ENCODE measurements at places on chromosomes 2 and 18.

- DNase-seq = no peak
These were observed 117.9 kb upstream of the NETO1 start for GRCh38 chr18:72985686-72986085.

GRCh38 chr18:62614494-62614893 is 91.7 kb downstream of the ZCCHC2 start:
- DNase-seq = no peak

GRCh38 chr2:191597186-191597751 is 80.7 kb upstream of the NABP1 start:
- no peak for DNase-seq

- no peak for DNase-seq
These were observed 69.1 kb upstream of the FOXI3 start for GRCh38 chr2:88521445-88522073.

GRCh38 chr2:67824186-67824585 is 238.6 kb downstream of the C1D start:
- no peak for DNase-seq

GRCh38 chr2:182384860-182385259 is 42.0 kb downstream of the PDE1A start:
- no peak for DNase-seq

DNA sequence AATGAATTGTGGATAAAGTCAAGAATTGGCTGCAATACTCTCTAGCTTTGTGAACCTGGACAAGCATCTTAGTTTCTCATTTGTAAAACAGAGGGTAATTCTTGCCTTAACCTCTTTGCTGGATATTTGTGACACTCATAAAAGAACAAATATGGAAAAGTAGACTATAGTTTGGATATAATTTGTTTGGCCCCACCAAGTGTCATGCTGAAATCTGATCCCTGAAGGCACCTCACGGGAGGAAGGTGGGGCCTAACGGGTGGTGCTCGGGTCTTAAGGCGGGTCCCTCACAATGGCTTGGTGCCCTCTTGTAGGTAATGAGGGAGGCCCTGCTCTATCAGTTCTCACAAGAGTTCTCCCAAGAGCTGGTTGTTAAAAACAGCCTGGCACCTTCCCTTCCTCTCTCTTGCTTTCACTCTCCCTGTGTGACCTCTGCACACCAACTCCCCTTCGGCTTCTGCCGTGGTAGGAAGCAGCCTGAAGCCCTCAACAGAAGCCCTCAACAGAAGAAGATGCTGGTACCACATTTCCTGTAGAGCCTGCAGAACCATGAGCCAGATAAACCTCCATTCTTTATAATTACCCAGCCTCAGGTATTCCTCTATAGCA is 37.4 kb downstream of the ARL4C start:
- no peak for DNase-seq

DNA sequence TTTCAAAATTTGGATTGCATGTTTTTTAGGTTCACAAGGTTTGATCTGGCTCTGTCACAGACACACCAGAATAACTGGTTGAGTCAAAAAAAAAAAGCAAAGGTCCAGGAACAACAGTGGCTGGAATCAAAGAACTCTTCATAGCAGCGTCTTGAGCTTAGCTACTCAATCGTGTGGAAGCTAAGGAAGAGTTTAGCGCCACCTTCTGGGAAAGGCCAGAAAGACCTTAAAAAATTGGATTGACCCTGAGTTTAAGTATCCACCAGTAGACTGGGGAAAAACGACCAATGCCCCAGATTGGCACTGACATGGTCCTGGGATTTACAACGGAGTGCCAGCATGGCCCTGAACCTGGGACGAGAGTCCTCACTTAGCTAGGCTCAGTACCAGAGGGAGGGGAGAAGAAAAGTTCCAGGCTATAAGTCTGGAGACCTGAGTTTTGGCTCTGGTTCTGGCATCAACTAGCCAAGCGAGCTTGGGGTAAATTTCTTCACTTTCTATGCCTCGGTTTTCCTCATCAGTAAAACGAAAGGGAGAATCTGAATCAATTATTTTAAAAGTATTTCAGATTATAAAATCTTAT is 71.1 kb upstream of the TFCP2L1 start:
- peak; percentile 62 for DNase-seq

DNA sequence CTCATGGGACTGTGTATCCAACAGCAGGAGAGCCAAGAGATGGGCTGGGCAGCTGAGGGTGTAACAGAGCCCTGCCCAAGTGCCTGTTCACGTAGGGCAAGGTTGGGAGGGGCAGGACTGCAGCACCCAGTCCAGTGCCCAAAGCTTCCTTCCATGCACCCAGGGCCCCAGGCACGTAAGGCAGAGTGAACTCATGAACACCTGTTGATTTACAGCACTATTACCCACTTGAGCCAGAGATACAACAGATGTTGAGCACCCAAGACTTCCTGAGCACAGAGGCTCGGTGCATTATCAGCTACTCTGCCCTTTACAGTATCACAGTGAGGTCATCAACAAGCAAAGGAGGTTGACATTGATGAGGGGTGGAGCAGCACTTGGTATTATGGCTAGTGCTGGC is 50.2 kb upstream of the FHL2 start:
- DNase-seq = no peak

DNA sequence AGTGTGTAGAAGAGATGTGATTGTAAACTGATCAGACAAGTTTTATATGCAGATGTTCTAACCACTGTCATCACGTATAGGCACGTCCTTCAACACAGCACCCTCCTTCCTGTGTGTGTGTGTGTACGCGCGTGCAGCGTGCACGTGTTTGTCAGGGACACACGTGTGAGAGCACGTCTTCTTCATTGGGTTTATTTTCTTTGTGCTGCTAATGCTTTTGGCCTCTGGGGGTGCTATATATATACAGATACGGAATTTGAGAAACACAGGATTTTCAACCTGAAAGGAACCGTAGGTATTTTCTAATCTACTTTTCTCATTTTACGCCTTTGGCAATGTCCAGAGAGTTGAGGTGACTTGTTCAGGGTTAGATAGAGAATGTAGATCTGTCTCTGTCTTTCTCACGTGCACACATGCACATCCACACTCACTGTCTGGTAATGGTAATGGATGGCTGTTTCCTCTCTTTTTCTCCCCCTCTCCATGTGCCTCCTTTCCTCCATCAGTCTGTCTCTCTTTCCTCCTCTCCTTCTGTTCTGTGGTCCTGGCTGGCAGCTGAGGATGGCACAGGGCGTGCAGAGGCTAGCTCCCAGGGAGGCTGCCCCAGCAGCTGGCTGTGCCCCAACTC is 13.4 kb upstream of the CELF4 start:
- peak; percentile 46 for DNase-seq

DNA sequence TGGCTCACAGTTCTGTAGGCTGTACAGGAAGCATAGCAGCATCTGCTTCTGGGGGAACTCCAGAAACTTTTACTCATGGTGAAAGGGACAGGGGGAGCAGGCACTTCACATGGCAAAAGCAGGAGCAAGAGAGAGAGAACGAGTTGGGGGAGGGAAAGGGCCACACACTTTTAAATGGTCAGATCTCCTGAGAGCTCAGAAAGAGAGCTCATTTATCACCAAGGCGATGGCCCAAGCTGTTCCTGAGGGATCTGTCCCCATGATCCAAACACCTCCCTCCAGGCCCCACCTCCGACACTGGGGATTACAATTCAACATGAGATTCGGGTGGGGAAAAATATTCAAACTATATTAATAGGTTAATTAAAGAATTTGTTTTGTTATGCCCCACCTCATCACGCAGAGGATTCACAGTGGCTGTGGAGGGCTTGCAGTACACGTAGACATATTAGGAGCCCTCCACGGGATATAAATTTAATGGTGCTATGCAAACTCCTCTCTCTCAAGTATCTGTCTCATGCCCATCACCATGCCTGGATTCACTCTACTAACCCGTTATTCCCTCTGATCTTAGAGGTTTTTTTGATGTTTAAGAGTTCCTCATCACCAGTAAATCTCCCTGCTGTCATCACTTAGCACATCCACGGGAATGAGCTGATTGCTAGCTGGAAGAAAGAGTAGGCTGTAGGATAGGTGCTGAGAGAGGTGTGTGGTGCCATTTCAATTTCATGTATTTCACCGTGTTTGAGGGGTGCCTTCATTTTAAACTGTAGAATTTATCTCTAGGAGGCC is 84.5 kb upstream of the ARHGAP28 start:
- DNase-seq = no peak

DNA sequence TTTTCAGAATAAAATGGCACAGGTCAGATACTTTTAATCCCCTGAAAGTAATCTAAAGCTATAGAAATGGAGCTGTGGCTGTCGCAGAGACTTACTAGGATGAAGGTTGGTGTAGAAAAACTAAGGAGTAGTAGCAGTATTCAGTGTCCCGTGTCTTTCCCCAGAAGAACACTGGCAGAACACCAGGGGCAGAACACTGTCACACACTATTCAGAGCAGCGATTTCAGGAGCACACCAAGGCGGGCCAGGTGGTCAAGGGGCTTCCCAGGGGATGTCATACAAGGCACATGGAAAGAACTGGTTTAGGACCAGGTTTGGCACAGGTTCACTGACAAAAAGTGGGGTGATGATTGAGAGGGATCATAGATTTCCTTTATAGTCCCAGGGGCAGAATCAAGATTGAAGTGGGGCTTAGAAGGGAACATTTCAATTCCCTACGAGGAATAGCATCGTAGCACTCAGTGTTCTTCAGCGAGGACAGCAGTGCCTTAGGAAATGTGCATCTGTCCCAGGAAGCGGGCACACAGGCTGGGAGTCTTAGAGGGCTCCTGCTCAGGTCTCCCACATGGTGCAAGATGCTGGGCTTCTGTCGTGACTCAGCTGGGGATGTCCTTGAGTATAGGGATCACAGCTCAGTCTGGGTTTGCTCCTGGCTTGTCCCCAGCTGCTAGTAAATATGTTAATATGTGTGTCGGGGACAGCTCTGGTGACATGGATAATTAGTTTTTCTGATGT is 22.6 kb downstream of the BCL2L11 start:
- no peak for DNase-seq

DNA sequence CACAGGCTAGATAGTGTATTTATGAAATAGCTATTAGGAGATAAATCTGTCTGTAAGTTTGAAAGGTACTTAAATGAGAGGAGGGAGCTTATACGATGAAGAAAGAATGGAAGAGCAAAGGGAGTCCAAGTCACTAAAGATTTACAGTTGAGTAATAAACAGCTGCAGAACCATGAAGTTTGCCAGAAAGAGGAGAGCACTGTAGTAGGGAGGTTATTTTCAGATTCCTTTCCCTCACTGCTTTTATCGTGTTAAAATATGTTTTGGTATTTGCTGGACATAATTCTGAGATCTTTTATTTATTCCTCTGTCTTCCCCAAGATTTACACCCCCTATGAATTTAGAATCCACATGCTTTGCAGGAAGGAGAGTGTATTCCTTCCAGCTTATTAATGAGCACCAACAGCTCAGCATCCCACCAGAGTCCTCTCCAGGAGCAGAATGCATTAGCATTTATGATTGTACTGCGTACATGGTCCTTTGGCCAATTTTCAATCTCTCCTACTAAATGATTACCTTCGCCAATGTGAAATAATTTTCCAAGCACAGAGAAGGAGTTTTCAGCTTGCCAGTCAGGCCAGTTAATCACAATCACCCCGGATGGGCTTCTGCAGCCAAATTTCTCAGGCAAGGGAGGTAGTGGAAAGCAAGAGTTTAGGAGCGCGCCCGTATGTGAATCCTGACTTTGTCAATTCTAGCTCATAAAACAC is 297.0 kb downstream of the NBAS start:
- no peak for DNase-seq

DNA sequence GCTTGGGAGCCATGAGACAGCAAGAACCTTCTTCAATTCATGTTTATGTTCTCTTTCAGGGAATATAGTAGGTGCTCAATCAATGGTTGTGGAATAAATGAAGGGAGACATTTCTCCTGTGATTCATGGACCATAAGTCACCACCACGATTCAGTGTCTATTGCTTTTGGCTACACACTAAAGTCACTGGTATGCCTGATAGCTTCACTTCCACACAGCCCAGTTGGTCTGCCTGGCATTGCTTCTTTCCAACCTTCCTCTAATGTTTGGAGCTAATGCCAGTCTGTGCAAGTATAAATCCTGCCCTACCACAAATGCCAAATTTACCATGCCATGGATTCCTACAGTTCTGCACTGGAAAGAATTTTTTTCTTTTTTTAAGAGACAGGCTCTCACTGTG is 1.3 kb upstream of the CXCR1 start:
- no peak for DNase-seq

- no peak for DNase-seq
These were observed 63.0 kb upstream of the SNTG2 start for GRCh38 chr2:887639-888038.

GRCh38 chr2:31170071-31170698 is 31.9 kb upstream of the GALNT14 start:
- DNase-seq = peak; percentile 75

GRCh38 chr2:112593736-112594135 is 9.3 kb downstream of the CHCHD5 start:
- DNase-seq = no peak

- DNase-seq = no peak
These were observed 137.1 kb upstream of the CCDC150 start for GRCh38 chr2:196502386-196502785.

DNA sequence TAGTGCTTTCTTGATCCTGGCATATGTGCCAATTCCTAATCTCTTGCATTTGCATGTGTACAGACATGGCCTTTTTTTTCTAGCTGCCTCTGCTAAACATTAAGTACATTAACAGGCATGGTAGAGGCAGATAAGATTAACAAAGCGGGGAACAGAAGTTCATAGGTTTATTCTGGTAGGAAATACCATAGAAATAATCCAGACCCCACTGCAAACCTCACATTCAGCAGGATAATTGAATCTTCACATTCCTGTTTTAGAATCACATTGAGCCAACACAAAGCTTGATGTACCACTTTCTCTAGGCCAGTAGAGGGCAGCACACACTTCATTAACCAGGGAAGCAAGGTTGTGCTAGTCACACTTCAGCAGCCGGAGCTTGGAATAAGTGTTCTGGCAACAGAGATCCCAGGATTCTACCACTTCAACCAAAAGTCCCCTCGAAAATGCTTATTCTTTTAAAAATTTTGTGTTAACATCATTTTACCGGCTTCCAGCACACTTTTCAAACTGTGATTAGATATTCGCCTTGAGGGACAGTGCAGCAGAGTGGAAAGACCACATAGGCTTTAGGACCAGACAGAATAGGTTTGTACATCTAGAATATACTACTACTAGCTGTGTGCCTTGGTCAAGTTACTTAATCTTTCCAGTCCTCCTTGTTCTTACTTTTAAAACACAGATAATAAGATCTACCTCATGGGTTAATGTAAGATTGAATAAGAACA is 420.2 kb upstream of the CHST9 start:
- DNase-seq = peak; percentile 16

DNA sequence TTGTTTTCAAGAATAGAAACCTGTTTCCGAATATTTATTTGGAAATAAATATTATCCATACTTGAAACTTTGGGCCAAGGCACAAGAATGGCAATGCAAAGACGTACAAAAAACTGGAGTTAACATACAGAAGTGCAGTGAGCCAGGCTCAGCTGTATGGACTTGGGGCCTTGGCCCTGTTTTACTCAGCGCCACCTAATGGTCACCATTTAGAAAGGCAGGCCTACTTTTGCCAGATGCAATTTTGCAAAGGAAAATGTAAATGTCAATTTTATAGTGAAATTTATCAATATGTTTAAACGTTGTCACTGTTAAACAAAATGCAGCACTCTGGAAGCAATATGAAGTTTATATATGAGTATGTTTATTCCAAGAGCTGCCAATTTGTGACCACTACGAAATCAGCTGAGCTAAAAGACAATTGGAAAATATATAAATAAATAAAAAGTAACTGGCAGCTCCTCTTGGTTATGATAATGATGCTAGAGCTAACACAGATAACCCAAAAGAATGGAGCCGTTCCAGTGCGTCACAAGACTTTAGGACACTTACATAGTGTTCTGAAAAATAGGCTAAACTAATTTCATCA is 155.0 kb downstream of the ARHGAP15 start:
- DNase-seq = peak; percentile 6
